ENCODE measurements at places on chromosomes 2 and 18.

DNA sequence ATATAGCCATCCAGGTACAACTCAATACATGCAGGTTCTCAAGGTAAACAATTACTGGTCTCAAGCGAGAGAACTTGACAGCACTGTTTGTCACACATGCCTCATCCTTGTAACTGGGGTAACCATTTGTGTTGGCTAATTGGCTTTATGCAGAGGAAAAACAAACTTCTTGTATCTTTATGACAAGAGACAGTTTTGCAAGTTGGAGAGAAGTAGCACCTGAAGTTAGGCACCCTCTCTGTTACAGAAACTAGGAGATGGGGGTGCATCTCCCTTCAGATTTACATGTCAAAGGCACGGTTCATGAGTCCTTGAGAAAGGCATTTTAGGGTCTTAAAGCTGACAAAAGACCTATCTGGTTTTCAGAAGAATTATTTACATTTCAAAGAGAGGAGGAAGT is 241.7 kb downstream of the CD226 start:
- DNase-seq: no peak

GRCh38 chr2:62424899-62425298 is 81.1 kb downstream of the TMEM17 start:
- no peak for DNase-seq

GRCh38 chr18:61992923-61993322 is 100.1 kb upstream of the RNF152 start:
- no peak for DNase-seq

DNA sequence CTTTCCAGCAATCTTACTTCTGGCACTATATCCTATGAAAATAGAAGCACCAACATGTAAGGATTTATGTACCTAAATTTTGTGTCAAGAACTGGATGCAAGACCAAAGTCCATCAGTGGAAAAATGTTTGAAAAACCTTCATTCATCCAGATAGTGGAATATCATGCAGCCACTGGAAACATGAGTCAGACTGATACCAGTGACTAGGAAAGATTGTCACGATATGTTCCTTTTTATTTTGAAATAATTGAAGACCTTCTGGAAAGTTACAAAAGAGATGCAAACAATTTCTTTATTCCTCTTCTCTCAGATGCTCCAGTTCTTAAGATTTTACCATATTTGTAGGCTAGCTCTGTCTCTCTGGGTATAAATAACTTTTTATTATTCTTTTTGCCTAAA is 40.5 kb upstream of the IL1R2 start:
- DNase-seq: no peak

DNA sequence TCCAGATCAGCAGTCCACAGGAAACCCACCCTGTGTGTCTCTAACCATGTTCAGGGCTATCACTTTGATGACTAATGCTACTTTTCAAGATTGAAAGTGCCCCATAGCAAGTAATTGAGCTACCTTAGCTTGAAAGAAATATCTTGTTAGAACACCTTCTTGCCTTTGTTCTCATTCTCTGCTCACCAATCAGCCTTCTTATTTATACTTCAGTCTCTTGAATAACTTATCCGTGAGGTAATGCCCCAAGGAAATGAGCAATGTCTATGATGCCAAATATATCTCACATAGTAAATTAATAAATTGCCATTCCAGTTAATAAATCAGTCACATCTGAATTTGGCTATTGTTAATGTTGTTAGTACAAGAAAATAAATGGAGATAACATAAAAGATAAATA is 141.6 kb downstream of the WDPCP start:
- DNase-seq: no peak

GRCh38 chr2:182855376-182855775 is 11.1 kb downstream of the FRZB start:
- DNase-seq: no peak

DNA sequence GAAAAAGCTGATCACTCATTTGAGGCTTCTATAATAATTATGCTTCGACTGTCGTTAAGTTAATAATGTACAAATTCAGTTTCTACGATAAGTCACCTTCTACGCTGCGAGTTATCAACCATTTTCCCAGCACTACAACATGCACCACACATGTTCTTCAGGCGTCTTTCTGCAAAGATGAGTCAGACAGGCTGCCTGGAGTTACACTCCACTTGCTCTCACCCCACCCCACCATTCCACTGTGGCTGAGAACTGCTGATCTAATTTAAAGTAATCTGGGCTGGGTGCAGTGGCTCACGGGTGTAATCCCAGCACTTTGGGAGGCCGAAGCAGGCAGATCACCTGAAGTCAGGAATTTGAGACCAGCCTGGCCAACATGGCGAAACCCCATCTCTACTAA is 218.6 kb downstream of the DYM start:
- DNase-seq: no peak

DNA sequence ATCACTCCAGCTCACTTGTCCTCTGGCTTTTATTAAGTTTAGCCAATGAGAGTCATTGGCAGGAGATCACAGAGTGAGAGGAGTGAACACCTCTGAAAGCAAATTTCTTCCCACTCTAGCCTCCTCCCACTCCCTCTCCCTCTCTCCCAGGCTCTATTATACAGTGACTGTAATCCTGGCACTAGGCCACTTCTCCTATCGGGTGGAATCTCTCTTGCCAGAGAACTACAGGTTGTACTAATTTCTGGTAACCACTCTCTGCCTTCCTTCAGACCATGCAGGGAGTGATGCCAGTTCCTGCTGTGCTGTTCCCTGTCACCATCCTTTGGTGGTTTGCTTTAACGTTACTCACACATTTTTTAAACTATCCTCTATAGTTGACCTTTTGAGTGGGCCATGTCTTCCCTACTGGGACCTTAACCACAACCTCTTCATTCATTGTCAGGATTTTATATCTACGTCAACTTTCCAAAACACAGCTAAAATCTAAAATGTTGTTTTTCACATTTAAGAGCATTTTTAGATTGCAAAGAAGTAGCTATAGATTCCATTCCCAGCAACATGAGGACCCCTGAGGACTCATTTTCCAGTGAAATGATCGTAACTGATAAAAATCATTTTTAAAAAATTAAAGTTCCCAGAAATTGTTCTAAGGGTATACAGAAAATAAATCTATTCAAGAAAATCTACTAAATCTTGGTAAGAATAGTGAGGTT is 217.1 kb downstream of the MREG start:
- no peak for DNase-seq

DNA sequence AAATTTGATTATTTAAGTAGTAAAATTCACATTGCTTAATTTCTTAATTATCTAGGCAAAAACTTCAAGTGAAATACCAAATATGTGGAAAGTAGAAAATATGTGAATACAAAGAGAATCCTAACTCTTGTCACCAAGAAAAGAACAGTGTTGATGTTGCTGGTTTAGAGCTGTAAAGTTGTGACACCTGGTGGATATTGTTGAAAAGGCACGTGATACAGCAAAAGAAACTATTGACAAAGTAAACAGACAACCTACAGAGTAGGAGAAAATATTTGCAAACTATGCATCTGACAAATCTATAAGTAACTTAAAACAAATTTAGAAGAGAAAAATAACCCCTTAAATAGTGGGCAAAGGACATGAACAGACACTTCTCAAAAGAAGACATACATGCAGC is 25.6 kb upstream of the ZC3H15 start:
- no peak for DNase-seq

- no peak for DNase-seq
Observed at GRCh38 chr2:43228756-43229659, 2.6 kb upstream of the ZFP36L2 start.

GRCh38 chr2:101410746-101411145 is 23.4 kb upstream of the CREG2 start:
- no peak for DNase-seq

DNA sequence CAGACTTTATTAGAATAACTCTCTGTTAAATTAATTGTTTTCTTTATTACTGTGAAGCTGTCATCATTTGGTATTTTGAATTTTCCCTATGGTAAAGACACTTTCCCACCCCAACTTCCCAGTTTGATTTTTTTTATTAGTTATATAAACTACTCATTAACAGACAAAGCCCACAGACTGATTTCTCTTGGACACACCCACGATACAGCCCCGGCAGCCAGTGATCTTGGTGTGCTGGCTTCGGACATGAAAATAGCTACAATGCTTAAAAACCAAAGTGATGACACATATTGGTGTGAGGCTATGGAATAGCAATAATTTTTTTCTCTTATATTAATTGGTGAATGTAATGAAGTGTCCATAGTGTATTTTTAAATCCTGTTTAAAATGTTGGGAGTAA is 225.4 kb upstream of the SIX3 start:
- DNase-seq: no peak

GRCh38 chr2:96359310-96359709 is 23.7 kb downstream of the NCAPH start:
- no peak for DNase-seq

GRCh38 chr2:214737188-214737587 is 72.3 kb downstream of the BARD1 start:
- DNase-seq: no peak

GRCh38 chr2:155913356-155913755 is 419.2 kb downstream of the NR4A2 start:
- no peak for DNase-seq

Data from right renal pelvis (tissue), 4 donors.